NCI-H526 (cell line): ENCODE measurements at places on chromosomes 1 and 21.

- no peak for DNase-seq
These were observed 134.0 kb upstream of the IRF2BP2 start for GRCh38 chr1:234743791-234744611.

DNA sequence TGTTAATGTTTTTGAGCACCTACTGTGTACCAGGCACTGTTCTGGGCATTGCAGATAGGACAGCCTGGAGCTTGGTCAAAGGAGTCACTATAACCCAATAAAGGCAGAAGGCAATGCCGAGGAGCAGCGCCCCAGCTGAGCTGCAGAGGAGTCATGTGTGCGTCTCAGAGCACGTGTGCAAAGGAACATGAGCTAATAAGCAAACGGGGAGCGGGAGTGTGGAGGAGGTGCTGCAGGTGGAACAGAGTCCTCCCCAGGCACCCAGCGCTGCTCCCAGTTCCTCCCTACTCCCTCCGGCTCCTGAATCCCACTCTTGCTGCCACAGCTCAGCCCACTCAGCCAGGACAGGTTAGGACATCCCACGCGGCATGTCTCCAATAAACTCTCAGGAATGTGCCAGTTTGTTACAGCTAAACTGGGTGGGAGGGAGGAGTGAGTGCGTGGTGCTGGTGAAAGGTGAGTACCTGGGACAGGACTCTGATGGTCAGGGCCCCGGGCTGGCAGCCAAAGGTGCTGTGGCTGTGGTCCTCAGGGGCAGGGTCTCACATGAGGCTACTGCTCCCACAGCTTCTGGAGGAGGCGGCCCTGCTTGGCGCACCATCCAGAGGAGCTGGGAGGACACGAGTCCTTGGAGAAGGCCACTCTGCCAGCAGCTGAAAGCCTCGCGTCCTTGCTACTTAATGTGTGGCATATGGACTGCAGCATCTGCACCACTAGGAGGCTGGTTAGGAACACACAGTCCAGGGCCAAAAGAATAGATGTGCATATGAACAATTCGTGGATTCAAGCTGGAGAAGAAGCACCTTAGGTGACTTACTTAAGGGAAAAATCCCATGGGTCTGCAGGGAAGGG is 52.3 kb downstream of the GRIK3 start:
- no peak for DNase-seq

DNA sequence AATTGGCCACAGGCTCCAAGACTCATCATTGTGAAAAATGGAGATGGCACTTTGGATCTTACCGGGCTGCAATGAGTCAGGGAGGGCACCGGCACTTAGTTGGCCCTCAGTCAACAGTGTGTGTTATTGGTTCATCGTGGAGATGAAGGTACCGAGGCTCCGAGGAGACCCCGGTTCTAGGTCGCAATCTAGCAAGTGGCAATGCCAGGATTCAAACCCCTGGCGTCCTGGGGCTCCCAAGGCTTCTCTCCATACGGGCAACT is 49.0 kb upstream of the ACOT11 start:
- DNase-seq, result no peak

- no peak for DNase-seq
These were observed 213.4 kb downstream of the USP25 start for GRCh38 chr21:15943009-15943666.

DNA sequence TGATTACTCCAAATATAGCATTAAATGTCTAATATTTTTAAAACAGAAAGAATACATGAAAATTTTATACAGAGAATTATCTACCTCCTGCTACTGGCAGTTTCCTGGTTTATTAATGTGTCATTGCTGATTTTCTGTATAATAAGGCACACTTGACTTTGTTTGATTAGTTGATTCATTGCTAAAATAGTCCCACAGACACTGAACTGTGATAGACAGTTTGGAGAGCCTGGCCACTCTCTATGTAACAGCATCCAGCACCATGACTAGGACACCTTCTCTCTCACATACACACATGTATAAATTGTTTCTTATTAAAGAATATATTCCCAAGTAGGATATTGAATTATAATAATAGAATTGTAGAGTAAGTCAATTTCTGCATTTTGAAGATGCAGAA is 368.5 kb upstream of the SNX7 start:
- DNase-seq, result no peak

DNA sequence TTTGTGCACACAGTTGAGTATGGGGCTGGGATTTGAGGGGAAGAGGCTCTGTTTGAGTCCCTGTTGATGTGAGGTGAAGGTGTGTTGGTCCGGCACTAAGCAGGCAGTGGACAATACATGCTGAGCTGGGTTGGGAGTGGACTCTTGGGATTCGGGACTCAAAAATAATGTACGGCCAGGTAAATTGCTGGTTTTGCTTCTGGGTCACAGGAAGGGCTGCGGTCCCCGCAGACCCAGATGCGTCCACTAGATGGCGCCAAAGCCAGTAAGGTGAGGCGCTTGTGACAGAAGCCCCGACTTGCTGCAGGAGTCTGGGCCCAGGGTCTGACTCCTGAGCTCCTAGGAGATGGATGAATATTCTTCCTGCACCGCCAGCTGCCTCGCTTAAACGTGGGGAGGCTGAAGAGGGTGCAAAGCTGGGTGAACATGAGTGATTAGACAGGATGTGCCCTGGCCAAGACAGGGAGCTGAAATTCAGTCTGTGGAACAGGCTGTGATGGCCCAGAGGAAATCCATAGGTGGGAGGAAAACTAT is 61.4 kb downstream of the ACBD3 start:
- DNase-seq, result peak; percentile 86

DNA sequence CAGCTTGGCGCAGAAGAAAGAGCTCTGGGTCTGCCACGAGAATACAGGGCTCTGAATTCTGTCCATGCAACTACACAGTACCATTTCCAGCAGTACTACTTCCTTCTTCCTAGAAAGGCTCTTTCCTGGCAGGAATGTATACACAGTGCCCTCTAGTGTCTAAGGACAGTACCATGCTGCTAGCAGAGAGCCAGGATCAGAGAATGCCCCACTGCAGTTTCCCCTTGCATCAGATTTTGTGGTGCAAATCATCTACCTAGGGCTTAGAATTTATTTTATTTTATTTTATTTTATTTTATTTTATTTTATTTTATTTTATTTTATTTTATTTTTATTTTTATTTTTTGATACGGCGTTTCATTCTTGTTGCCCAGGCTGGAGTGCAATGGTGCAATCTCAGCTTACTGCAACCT is 50.8 kb downstream of the PAX7 start:
- DNase-seq, result no peak

- no peak for DNase-seq
These were observed 334.8 kb downstream of the RPS6KC1 start for GRCh38 chr1:213385806-213386324.

- DNase-seq, result peak; percentile 73
These were observed 645 bp downstream of the ATP6V0B start for GRCh38 chr1:43975249-43975961.

GRCh38 chr1:94772230-94772641 is 47.9 kb upstream of the SLC44A3 start:
- DNase-seq, result no peak

DNA sequence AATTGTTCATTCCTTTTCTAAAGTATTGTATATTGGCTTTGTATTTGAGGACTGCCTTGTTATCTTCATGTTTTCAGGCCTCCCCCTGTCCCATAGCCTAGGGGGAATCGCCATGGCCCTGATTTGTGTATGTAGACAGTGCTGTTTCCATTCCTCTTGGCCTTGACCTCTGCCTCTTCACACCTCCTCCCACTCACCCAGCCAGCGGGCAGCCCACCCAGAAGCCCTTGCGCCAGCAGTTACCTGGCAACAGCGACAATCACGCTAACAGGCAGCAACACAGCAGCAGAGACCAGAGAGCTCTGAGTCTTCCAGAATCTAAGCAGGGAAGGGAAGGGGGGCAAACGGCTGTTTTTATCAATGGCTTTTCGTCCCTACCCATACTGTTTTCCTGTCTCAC is 50.0 kb upstream of the NPL start:
- DNase-seq, result no peak

GRCh38 chr1:206573319-206573718 is 38.9 kb downstream of the EIF2D start:
- no peak for DNase-seq

GRCh38 chr1:207654320-207654719 is 9.4 kb downstream of the CR1L start:
- DNase-seq, result no peak

DNA sequence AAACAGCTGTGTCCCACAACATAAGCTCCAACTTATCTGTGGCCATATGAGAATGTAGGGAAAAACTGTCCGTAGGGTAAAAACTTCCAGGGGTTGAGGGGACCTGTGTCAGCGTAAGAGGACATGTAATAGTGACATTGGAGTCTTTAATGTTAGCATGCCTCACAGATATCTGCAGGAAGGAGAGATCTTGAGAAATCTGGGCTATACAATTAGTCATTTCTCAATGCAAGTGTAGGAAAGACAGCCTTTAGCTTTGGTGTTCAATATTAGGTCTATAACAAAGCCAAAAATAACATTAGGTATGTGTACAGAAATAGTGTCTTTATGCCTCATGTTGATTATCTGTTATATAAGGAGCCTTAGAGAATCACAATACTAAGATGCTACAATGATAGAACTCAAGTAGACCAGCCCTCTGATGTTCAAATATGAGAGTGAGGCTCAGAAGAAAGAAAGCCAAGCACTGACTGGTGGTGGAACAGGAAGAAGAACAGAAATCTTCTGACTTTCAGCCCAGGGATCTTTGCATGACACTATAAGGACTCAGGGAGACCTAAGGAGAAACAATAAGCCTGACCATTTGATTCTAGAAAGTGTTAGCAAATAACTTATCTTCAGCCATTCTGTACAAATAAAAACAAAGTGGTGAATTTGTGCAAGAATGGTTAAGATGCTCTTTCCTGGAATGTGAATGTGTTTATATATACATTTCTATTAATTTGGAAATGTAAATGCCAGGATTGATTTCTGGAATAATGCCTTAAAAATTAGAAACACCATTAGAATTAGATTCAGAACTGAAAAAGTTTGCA is 152.6 kb downstream of the ZC3H11B start:
- DNase-seq, result no peak
